ENCODE measurements at places on chromosomes 16 and 17. TPM values are rescaled to one million over a fixed set of nuclear protein-coding genes. Genes with fewer than 3 reads are reported as not detected.

GRCh38 chr17:65261152-65261551 lies 124.0 kb downstream of the RGS9 start:
- no peak for ATAC-seq

DNA sequence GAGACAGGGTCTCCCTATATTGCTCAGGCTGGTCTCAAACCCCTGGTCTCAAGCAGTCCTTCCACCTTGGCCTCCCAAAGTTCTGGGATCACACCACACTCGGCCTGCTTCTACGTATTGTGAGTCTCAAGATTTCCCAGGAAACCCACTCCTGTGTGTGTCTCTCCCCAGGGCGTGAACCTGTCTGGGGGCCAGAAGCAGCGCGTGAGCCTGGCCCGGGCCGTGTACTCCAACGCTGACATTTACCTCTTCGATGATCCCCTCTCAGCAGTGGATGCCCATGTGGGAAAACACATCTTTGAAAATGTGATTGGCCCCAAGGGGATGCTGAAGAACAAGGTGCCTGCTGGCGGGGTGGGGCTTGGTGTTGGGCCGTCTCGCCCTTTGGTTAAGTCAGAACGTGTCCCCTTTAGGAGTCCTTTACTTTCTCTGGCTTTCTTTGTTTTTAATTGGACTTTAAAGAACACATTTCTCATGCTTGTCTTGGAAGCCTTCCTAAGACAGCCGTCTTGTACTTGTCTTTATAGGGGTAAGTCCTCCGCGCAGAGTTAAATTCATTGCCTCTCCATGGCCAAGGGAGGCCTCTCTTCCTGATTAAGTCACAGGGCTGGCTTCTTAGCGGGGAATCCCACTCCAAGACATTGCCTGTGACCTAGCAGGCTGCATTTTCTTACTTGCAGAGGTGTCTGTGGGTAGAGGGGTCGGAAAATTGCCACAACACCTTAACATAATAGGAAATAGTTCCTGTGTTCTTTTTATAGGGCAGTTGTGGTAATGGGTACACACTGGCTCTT lies 136.4 kb downstream of the ABCC6 start:
- no peak for ATAC-seq

The LGALS9B gene
- 14.3 TPM for total RNA-seq

DNA sequence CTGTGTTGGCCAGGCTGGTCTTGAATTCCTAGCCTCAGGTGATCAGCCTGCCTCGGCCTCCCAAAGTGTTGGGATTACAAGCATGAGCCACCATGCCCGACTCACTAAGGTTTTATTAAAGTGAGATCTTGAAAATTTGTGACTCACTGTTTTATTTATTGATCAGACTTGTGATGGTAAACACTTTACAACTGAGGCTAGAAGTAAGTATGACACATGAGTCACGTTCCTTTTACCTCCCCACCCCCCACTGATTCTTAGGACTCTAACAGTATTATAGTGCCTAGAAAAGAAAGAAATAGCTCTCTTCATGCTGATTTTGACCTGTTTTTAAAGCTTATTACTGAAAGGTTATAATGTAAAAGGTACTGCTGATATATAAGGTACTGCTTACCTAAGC lies 160.6 kb downstream of the TANC2 start:
- no peak for ATAC-seq

GRCh38 chr16:56874800-56875199 lies 9.8 kb downstream of the SLC12A3 start:
- ATAC-seq, result no peak

DNA sequence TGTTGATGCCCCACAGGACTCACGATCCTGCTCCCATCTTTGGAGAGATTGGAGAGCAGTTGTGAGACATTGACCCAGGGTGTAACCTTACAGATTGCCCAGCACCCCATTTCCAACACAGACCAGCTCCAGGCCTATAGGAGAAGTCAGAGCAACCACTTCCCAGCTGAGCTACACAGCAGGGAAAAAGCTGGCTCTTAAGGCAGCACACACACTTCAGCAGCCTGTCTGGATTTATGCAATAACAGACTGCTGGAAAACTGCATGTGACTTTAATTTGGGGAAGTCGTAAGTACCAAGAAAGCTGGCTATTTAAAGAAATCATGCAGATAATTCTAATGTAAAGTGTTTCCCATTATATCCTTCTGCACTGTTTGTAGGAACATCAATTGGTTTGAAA lies 30.8 kb downstream of the NOG start:
- ATAC-seq, result no peak

The PNMT gene
- 1.1 TPM for total RNA-seq

DNA sequence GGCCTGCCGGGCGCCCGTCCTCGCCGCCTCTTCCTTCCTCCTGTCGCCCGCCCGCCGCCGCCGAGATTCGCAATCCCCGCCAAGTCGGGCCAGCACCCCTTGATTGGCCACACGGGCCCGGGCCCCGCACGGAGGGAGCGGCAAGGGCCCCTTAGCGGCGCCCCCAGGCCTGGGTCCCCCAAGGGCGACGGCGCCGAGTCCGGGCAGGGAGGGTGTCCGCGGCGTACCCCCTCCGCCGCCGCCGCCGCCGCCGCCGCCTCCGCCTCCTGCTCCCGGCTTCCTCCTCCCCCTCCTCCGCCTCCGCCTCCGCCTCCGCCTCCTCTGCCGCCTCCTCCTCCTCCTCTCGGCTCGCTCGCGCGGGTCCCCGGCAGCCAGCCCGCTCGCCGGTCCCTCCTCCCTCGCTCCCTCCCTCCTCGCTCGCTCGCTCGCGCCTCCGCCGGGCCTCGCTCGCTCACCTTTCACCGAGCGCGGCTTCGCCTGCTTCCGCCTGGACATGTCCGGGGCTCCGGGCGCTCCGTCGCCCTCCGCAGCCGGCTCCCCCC lies 561 bp downstream of the ZNF423 start:
- ATAC-seq, result peak; percentile 81

- ATAC-seq, result no peak
Measured at GRCh38 chr16:60074378-60074777, 1340.3 kb upstream of the GOT2 start.

- ATAC-seq, result peak; percentile 41
Measured at GRCh38 chr17:51165680-51166197, 472 bp upstream of the NME2 start.

DNA sequence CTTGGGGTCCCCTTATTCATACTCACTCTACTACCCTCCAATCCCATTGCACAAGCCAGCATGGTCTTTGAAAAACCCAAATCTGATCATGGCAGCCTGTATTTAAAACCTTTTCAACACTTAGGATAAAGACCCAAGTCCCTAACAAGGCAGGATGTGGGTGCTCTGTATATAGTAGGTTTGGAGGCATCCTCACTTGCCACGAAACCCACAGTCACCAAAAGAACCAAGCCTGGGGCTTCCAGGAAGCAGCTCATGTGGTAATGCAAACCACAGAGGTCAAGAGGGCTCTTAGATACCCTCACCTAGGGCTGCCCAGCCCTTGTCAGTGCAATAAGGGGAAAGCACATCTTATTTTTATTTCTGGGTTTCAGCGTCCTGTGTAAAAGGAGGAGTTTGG lies 218.6 kb upstream of the ASIC2 start:
- no peak for ATAC-seq

DNA sequence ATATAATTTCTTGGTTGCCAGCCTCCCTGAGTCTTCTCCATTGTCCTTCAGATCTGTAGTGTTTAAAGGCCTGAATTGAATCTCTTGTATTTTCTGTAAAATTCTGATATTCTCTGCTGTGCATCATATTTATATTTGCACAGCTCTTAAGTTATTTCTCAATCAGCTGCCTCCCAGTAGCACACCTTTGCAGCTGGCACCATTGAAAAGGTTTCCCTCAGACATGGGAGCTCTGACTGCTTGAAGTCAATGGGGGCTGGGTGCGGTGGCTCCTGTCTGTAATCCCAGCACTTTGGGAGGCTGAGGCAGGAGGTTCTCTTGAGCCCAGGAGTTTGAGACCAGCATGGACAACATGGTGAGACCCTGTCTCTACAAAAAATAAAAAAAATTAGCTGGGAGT lies 40.4 kb downstream of the PITPNC1 start:
- ATAC-seq, result no peak

- no peak for ATAC-seq
Measured at GRCh38 chr16:1435921-1436697, 5.2 kb downstream of the PERCC1 start.

The SP6 gene
- 5.9 TPM for total RNA-seq

DNA sequence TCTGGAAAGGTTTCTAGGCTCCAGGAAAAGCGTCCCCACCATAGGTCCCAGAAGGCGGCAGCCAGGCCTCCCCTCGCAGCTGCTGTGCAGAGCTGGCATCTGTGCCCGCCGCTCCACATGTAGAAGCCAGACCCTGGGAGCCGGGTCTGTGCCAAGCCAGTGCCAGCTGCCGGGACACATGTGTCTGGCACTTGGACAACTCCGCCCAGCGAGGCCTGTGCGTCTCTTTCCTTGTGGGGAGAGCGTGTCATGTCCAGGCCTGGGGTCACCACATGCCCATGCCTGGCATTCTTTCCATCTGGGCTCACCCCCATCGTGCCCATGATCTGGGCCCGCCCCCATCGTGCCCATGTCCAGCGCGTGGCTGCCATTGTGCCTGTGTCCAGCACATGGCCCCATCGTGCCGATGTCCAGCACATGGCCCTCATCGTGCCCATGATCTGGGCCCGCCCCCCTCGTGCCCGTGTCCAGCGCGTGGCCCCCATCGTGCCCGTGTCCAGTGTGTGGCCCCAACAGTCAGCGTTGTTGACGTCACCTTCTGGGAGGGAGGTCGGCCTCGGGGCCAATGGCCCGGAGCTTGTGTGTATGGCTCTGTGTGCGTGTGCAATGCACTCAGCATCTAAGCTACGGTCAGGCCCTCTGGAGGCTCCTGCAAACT lies 13.3 kb upstream of the ACSF3 start:
- ATAC-seq, result peak; percentile 23

GRCh38 chr17:5331506-5331905 lies 49.4 kb downstream of the RABEP1 start:
- no peak for ATAC-seq

DNA sequence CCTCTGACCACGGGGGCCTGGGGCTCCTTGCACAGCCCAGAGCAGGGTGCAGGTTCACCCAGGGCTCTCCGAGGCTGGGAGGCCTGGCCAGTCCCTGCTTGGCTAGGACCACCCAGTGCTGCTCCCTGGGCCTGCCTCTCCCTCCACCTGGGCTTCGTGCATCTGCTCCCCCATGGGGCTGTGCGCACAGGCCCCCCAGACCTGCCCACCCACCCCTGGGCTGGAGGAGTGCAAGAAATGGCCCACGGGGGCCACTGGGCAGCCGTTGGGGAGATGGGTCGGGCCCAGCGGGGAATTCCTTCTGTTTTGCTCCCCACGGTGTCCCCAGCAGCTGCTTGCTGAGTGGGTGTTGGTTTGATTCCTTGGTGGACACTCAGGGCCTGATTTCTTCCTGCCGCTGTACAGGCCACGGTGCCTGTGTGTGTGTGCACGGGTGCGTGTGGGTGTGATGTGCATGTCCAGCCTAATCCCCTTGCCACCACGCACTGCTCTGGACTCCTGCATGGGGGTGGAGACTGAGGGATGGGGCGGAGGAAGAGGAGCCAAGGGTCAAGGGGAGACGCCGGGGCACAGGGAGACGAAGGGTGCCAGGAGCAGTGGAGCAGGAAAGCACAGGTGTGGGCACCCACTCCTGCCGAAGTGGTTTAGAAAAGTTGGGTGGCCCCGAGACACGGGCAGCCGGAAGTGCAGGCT lies 8.5 kb downstream of the PRSS27 start:
- ATAC-seq, result peak; percentile 0

The NUPR1 gene
- 64.4 TPM for total RNA-seq

DNA sequence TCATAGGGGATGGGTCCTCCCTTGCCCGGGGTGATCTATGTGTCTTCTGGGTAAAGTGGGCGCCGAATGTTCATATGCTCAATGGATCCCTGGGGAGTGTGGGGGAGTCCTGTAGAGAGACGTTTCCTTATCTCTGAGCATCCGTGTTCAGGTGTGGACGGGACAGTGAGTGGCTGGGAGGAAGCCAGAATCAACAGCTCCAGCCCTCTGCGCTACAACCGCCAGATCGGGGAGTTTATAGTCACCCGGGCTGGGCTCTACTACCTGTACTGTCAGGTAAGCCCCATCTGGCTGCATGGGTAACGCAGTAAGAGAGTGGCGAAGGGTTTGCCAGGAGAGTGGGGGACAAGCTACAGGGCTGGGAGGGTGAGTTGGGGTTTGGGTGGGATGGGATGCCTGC lies 1.9 kb upstream of the TNFSF13 start:
- ATAC-seq, result no peak

DNA sequence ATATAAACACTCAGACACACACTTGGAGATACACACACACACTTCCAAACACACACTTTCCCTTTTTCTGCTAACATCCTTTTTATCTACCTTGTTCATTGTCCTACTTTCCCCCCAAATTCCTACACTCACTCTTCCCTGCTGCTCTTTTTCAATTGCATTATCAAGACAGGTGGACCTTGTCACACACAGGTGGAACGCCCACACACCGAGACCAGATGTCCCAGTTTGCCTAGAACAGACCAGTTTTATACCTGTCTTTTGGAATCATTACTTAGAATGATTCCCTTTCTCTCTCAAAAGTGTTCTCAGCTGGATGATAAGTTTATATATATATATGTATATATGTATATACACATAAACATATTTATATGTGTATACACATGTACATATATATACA lies 50.7 kb upstream of the ARHGAP44 start:
- ATAC-seq, result no peak

DNA sequence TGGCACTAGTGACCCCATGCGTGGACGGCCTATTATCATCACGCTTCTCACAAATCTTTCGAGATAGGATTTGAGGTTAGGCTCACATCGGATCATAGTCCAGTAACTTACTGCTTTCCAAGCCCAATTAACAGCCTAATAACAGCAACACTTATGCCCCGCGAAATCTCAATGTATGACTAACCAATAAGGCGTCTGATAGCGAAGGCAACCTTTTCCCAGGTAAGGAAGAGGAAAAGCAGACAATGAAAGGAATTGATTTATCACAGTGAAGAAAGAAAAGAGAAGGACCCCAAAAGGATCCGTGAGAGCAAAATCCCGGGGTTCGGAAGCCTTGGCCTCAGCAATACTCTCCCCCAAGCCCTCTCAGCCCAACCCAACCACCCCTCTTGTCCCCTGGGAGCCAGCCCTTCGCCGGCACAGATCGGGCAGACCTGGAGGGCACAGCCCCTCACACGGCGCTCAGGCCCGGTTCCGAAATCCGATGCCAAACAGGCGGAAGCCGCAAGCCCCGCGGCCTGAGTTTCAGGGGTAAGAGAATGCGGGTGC lies 534 bp downstream of the GPATCH8 start:
- peak; percentile 35 for ATAC-seq

- ATAC-seq, result no peak
Measured at GRCh38 chr17:4310354-4311060, 46.7 kb upstream of the ANKFY1 start.

GRCh38 chr17:80851277-80851925 lies 140.2 kb upstream of the CHMP6 start:
- ATAC-seq, result no peak

The PTX4 gene
- not detected for total RNA-seq

The PIK3R6 gene
- total RNA-seq, result 0.16 TPM

- ATAC-seq, result peak; percentile 48
Measured at GRCh38 chr17:38330941-38331411, 12.8 kb downstream of the GPR179 start.

Data from esophagus mucosa (tissue), 1 donor.